ENCODE measurements at places on chromosomes 12 and 14.
A peak's percentile ranks its signal among the peaks of the same experiment; 100 is the strongest.

DNA sequence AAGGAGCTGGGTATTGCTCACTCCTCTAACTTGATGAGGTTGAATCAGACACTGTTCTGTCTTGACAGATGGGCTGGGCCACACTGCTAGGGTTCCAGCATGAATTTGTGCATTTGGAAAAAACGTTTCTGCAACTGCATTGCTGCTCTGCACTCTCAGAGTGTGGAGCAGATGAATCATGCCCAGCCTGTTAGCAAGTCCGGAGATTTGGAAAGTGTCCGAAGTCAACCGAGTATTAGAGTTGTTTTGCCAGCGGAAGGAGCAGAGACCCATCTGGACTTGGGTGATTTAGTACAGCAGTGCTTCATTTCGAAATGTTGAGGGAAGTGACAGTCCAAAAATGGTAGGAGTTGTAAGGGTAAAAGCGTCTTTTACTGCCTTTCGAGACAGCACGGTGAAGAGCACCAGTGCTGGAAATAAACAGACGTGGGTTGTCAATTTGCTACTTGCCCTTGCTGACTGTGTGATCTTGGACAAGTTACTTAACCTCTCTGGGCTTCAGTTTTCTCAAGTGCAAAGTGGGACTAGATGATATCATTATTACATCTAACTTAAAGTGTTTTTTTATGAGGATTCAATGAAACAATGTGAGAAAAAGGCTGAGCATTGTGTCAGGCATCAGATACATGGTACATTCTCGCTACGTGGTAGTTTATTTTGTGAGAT, 139.5 kb downstream of the CHST11 start:
- no peak for DNase-seq

- no peak for DNase-seq
Measured at GRCh38 chr14:26132061-26132645, 465.7 kb downstream of the NOVA1 start.

DNA sequence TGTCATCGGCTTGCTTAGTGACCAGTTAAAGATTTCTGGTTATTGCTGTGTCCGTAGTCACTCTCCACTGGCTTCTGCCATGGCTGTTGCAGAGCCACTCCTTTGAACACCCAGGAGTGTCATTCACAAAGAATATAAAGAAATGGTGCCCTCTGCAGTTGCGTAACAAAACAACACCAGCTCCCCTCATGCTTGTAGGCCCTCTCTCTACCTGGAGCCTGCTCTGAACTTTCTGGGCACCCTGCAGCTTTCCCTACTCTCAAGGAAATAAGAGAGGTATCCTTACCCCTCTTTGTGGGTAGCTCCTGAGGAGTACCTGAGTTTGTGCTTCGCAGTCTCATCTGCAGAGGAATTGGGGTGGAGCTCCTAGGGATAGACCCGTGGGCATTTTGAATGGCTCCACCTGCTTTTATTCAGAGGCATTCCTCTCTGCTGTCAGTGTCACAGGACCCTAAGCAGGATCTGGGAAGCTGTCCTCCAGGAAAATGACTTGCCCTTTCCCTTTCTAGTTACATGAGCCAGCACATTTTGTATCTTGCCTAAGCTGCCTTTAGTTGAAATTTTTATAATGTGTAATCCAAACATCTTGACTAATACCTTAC, 97.2 kb upstream of the TMEM260 start:
- no peak for DNase-seq

GRCh38 chr12:111448266-111448830, 42.6 kb downstream of the SH2B3 start:
- DNase-seq, result no peak

GRCh38 chr14:63542231-63542999, 762 bp downstream of the PPP2R5E start:
- DNase-seq, result peak; percentile 40

DNA sequence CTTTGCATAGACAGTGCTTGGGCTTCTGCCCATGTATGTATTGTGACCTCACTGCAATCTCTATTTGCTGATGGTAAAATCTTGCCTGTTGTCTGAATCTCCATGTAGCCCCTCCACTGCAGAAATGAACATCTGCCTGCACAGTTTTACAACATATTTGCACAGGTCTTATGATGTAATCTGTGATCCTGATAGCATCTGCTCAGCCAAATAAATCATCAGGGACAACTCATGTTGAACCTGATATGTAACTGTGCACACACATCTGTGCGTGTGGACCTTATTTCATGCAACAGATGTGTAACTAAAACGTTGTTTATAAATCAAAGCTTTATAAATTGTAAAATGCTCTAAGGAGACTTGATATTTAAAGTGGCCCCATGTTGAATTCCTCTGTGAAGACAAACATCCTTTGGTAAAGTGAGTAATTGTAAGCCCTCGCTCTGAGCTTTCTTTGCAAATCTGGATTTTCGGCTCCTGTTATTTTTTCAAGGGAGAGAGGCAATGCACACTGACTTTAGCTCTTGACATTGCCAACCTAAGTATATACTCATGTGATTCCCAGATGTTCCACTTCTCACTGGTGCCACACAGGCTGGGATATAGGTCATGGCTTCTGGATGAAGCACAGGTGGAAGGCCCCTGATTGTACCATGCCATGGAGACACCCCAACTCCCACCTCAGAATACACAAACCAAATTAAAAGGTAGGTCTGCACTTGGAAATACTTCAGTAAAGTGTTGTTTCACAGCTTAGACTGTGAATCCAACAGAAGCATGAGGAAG, 371.3 kb downstream of the GRIN2B start:
- DNase-seq, result no peak

- no peak for DNase-seq
Measured at GRCh38 chr14:89493877-89494634, 77.0 kb upstream of the FOXN3 start.
